ENCODE measurements at places on chromosomes 2 and 18.

DNA sequence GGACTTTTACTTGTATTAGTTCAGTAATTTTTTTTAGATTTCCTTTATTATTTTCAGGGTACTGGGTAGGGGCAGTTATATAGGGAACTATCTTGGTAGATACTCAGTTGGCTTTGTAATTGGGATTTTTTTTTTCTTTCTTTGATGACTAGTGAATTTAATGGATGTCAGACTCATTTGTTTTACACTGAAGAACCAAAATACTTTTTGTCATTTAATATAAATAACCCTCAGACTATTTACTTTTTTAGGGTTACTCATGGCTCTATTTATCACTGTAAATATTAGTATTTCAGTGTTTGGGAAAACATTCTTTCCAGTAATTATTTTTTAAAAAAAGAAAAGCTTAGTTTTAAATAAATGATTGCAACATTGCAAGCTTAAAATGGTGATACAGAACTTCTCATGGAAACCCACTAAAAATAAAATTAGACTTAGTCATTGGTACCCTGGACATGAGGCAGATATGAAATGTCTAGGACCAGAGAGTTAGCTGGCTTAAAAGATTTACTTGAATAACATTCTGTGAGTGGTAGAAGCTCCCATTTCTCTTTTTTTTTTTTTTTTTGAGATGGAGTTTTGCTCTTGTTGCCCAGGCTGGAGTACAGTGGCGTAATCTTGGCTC is 74.4 kb upstream of the CYP20A1 start:
- no peak for DNase-seq

- DNase-seq = no peak
Measured at GRCh38 chr2:23601301-23601965, 216.5 kb downstream of the KLHL29 start.

DNA sequence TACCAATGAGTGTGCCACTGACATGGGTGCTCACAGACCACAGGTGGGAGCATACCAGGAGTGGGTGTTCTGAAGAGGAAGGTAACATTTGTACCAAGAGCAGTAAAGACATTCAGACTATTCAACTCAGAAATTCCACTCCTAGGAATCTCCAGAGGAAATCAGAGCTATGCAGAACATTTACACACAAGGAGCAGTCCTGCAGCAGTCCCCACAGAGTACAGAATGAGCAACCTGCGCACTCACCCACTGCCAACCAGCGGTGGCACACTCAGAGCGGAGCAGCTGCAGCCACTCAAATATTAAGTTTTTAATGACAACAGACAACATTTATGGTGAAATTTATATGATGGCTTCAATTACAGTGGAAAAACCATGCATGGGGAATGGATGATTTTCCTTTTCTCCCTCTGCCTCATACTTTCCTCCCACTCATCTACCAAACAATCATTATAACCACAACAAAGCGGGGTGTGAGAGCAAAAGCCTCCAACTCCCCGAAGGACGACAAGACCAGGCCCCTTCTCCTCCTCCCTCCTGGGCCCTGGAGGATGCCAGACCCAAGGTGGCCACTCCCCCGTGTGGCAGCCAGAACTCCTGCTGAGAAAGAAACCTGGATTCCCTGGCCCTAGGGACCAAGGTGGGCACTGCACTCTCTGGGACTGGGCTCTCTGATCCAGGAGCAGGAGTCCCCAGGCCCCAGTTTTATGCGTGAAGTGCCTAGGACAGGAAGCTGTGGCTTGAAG is 5.4 kb downstream of the HS6ST1 start:
- peak; percentile 0 for DNase-seq

DNA sequence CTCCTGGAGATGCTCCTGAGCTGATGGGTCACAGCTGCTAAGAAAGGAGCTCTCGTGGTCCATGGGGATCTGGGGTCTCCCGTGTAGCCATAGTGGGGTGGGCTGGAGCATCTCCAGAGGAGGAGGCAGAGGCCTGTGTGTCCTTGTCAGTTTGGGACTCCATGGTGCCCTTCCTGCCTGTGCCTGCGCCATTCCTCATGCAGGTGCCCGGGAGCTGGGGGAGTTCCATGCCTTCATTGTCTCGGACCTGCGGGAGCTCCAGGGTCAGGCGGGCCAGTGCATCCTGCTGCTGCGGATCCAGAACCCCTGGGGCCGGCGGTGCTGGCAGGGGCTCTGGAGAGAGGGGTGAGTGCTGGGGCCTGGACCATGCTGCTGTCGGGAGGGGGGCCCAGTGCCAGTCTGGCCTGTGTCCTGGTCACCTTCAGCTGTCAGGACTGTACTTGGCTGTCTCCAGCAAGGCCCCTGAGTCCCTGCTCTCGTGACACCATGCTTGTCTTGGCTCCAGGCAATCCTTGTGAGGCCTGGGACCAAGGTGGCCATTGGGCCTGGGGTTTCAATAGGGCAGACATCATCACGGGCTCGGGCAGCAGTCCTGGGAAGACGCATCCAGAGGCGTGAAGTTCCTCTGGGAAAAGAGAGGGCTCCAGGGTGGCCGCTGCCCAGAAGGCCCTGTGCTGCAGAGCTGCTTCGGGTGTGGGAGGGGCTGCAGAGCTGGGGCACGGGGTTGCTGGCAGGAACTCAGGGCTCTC is 7.3 kb downstream of the CAPN10 start:
- DNase-seq = no peak

DNA sequence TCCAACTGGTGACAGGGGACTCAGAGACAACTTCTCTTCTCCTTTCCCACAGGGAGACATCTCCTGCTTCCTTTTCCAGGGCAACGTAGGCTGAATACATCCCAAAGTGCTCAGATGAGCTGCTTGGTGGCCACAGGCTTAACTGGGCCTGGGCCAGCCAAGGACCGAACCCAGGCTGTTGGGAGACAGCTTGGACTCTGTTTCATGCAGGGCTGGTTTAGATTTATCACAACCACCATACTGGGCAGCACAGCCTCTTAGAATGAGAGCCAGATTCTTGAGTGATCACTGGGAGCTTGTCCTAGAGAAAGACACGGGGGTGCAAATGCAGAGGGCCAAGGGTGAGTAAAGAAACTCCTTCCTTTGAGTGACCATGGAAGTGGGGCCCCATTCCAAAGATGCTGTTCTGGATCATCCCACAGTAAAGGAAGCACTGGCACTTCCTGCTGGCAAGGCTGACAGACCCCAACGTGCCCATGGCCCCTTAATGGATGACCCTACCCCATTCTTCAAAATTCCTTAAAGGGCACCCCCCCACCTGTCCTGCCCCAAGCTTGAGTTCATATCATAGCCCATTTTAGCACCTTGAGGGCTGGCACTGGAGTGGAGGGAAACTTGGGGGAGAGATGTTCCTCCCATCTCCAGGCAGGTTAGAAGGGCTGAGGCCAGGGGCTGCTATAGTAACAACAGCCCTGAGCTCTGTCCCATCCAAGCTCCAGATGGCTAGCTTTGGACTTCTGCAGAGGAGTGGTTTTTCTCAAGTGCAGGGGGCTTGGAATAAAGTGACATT is 84.1 kb downstream of the CAPN13 start:
- no peak for DNase-seq
